ENCODE measurements at places on chromosomes 5 and 9. TPM values are rescaled to one million over a fixed set of nuclear protein-coding genes. Genes with fewer than 3 reads are reported as not detected.

GRCh38 chr5:125006011-125006685 is 259.7 kb upstream of the ZNF608 start:
- no peak for DNase-seq

Gene SLC6A3
- not detected for total RNA-seq

Gene OCLN
- total RNA-seq = 66.1 TPM

DNA sequence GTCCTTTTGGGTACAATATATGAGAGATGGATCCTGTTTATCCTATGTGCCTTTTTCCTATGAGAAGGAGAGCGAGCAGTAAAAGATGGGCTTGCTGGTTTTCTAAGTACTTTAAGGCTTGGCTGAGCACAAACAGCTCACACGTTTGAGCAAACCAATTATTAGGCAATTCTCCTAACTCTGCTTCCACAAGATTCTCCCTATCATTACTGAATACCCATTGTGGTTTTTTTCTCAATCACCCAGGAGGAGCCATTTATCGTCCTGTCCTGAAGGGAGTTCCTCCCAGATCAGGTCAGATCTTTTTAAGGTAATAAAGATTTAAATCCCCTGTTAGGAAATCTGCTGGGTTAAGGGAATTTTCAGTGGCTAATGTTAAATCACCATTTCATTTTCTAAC is 19.4 kb upstream of the C1QTNF3 start:
- peak; percentile 92 for DNase-seq

DNA sequence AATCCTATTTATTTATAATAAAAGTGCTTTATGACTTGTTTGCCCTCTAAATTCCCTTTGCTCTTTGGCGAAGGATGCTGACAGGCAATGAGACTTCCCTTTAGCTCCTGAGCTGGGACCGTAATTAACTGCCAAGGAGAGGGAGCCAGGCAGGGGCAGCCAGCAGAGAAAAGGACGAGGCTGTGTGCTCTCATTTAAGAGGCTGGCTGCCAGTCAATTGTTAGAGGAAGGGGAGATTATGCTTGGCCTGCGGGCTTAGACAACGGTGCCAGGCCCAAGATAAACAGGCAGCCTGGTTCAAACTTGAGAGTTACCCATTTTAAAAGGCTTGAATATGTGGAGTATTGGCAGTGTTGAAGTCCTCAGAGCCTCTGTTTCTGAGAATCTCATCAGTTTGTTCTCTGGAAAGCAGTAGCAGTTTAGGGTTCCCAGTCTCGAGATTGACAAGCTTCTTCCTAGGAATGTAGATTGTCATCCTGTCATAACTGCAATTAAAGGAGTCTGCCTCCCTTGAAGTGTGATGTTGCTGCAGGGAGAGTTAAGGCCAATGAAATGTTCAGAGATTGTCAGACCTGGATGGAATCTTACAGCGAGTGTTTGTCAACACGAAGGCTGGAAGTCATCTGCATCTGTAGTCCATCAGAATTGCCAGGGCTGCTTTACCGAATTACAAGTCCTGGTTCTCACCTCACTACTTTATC is 113.2 kb downstream of the JAKMIP2 start:
- DNase-seq = no peak

DNA sequence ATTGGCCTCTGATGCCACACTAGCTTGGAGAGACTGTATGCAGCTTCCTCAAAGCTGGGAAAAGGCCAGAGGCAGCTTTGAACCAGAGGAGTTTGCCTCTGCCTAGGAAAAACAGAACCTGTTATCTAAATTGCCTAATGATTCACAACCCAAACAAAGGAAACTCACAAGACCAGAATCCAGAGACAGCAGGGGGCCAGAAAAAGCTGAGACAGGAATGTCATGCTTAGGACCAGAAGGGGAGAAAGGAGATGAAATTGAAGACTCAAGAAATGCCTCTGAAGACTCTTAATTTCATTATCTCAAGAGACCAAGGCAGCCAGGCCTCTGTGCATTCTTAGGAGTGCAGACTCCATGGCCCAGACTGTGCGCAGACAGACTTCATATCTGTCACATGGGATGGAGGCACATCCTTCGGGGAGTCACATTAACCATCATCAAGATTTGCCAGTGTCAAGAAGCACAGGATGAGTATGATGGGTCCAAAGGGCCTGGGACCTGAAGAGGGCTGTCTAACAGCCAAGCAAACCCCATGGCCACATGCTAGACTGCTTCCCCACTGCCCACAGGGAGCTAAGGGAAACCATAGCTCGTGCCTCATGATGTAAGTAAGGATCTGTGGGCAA is 57.3 kb downstream of the ARSB start:
- DNase-seq = peak; percentile 77

Gene CA9
- 6.9 TPM for total RNA-seq

- no peak for DNase-seq
Measured at GRCh38 chr9:89491694-89492093, 6.2 kb downstream of the SEMA4D start.

- no peak for DNase-seq
Measured at GRCh38 chr5:6570530-6570929, 62.3 kb downstream of the NSUN2 start.

Gene TLR4
- total RNA-seq = 2.1 TPM

DNA sequence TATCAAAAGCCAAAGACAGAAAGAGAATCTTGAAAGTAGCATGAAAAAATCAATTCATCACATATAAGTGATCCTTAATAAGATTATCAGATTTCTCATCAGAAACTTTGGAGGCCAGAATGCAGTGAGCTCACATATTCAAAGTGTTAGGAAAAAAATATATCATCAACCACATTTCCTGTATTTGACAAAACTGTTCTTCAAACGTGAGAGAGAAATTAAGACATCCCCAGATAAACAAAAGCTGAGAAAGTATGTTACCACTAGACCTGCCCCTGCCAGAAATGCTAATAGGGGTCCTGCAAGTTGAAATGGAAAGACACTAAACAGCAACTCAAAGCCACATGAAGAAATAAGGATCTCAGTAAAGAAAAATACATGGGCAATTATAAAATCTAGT is 29.9 kb downstream of the HACD4 start:
- DNase-seq = no peak

DNA sequence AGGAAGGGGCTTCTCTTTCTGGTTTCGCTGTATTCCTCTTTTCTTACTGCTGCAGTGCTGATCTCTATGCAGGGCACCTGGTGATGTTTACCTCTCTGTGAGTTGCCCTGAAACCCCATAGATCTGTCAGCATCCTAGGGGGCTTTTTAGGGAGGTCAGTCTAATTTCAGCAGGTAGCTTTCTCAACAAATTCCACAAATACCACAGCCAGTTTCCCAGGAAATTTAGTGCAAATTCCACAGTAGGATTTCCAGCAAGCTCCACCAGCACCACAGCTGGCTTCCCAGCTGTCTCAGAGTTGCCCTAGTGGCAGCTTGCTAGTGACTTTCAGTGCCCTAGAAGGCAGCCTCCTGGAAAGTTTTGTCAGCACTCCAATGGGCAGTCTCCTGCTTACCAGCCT is 379.1 kb upstream of the SMC2 start:
- no peak for DNase-seq

DNA sequence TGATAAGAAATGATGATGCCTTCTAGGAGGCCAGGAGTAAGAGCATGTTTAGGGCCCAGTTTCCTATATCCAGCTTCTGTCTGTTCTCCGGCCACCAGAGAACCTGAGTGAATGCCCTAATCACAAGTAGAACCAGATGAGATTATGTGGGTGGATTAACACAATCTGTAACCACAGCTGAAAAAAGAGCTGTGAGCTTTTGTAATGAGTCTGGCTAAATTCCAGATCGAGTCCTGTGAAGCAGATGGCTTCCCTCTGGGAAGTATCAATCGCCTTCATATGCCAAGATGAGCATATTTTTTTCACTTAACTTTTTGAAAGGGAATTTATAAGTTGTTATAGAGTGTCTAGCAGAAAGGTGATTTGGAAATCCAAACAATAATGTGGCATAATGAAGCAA is 99.8 kb downstream of the NNT start:
- no peak for DNase-seq

GRCh38 chr5:140502834-140503233 is 44.6 kb upstream of the EIF4EBP3 start:
- DNase-seq = no peak

Gene GCNT4
- 11.6 TPM for total RNA-seq

Gene MLANA
- not detected for total RNA-seq

DNA sequence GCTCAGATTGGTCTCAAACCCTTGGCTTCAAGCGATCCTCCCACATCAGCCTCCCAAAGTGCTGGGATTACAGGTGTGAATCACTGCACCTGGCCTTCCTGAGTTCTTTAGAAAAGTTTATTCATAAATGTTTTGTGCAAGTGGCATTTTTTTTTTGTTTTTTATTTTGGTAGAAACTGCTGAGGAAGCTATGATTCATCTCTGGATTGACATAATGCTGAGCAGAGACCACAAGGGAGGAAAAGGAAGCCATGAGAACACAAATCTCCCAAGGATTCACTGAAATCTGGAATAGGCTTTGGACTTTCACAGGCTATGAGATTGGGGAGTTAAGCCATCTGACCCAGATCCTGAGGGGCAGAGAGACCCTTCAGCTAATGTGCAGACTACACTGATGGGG is 3.4 kb upstream of the SLC46A2 start:
- DNase-seq = no peak

DNA sequence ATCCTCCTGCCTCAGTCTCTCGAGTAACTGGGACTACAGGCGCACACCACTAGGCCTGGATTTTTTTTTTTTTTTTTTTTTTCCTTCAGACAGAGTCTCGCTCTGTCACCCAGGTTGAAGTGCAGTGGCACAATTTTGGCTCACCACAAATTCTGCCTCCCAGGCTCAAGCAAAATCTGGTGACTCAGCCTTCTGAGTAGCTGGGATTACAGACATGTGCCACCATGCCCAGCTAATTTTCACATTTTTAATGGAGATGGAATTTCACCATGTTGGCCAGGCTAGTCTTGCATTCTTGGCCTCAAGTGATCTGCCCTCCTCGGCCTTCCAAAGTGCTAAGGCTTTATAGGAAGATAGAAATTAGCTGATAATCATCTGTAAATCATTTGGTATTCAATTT is 43.9 kb downstream of the NSA2 start:
- DNase-seq = peak; percentile 53

Gene TAF11L14
- not detected for total RNA-seq

GRCh38 chr9:136177224-136177623 is 27.7 kb downstream of the LHX3 start:
- no peak for DNase-seq

- DNase-seq = no peak
Measured at GRCh38 chr5:160312960-160313727, 780 bp upstream of the CCNJL start.

DNA sequence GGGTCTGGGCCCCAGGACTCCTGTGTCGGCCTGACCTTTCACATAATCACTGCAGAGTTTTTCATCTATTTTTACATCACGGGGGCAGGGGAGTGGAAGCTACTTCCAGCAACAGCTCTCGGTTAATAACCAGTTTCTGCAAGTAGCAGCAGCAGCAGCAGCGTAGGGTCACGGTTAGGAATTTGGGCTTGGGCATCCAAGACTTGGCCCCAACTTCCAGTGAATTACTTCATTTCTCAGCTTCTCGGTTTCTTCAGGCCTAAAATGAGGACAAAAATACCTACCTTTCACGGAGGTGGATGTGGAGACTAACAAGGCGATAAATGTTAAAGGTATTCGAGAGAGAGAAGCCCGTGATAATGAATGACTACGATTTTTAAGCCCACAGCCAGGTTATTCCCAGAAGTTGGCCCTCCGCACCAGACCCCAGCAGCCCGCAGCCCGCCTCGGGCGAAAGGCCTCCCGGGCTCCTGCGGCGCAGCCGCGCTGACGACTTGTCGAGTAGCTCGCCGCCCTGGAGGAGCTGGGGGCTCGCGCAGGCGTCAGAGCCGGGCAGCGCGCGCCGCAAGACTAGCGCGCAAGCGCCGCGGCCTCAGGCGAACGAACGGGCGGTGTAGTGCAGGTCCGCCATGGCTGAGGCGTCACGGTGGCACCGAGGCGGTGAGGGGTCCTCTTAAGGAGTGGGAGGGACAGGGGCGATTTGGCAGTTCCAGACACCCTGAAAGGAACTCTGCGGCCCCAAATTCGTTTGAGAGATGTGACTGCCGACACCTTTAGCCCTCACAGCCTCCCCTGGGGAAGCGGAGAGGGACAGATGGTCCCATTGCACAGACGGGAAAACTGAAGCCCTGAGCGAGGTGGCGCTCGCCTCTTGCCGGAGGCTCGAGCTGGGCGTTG is at the start of gene PKD2L2:
Gene PKD2L2 (plus strand): TSS at position 595 of the 897 bp plus-strand sequence. CDS start 35 bp downstream, at position 630.
- peak; percentile 61 for DNase-seq

DNA sequence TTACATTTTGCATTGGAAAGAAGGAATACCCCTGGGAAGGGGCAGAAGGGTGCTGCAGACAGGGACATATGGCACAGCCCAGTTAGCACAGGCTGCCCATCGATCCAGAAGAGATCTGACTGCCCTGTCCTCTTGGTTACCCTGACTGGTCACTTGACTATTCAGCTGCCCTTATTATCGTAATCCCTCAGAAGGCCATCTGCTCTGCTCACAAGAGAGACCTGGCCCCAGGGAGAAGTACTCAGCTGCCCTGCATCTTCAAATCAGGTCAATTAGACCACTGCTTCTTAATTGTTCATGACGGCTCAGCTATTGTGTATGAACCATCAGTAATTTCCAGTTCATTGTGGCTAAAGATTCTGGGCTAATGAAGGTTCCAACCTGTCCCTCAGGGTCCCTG is 345.0 kb downstream of the TLE1 start:
- DNase-seq = no peak

- no peak for DNase-seq
Measured at GRCh38 chr5:135997673-135998335, 31.0 kb upstream of the TGFBI start.

GRCh38 chr9:76333388-76333787 is 60.8 kb downstream of the RFK start:
- no peak for DNase-seq

GRCh38 chr5:157857816-157858526 is 974 bp downstream of the CLINT1 start:
- DNase-seq = peak; percentile 71

Gene DRD1
- total RNA-seq = not detected

Gene ZFP62
- total RNA-seq = 37.1 TPM

- no peak for DNase-seq
Measured at GRCh38 chr5:96088706-96089498, 127.3 kb upstream of the ELL2 start.

- DNase-seq = peak; percentile 29
Measured at GRCh38 chr5:7261049-7261448, 134.9 kb upstream of the ADCY2 start.

DNA sequence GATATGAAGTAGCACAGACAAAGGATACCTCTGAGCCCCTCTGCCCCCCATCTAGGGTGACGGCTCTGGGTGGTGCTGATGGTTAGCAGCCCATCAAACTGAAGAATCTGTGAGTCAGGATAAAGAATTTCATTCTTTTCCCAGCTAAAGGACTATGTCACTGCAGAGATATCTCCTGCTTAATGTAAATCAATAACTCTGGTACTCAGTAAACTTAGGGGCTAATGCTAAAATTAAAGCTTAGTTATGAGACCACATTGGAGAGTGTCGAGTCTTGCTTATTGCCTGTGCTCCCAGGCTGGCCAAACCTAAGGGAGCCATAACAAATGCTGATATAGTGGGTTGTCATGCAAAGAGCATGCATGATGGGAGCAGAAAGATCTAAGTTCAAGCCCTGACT is 25.6 kb upstream of the ACTBL2 start:
- DNase-seq = no peak

DNA sequence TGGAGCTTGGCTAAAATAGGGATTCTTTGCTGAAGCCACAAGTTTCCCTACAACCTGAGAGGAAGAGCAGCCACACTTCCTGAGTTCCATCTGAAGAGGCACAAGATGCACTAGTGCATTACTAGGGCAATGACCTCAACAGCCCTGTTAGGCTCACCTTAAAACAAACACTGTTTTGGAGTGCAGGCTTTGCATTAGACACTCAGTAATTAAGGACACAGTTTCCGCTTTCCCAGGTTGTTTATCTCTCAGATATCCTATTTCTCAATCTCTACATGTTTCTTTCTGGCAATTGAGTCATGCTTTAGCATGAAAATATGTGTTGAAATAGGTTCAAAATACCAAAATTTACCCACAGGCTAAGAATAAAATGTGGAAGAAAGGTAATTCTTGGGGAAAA is 34.2 kb downstream of the EMB start:
- DNase-seq = peak; percentile 0
